ENCODE measurements at places on chromosomes 1 and 21. TPM values are rescaled to one million over a fixed set of nuclear protein-coding genes. Genes with fewer than 3 reads are reported as not detected.

- no peaks in the 10 kb centered on the region for H3K27me3 ChIP-seq
- no peaks in the 10 kb centered on the region for H3K36me3 ChIP-seq
- no peak overlapping the region for H3K4me3 ChIP-seq
- peak overlapping the region; percentile 54 for H3K27ac ChIP-seq
- peaks cover 2% of the 10 kb centered on the region for H3K4me1 ChIP-seq
Measured at GRCh38 chr21:16534408-16535101, 804.8 kb downstream of the USP25 start.

- peaks cover 17% of the 10 kb centered on the region for H3K4me1 ChIP-seq
- no peak for DNase-seq
- H3K4me3 ChIP-seq = no peak overlapping the region
- H3K27me3 ChIP-seq = no peaks in the 10 kb centered on the region
Measured at GRCh38 chr1:157047062-157047410, 1.5 kb upstream of the ARHGEF11 start.

DNA sequence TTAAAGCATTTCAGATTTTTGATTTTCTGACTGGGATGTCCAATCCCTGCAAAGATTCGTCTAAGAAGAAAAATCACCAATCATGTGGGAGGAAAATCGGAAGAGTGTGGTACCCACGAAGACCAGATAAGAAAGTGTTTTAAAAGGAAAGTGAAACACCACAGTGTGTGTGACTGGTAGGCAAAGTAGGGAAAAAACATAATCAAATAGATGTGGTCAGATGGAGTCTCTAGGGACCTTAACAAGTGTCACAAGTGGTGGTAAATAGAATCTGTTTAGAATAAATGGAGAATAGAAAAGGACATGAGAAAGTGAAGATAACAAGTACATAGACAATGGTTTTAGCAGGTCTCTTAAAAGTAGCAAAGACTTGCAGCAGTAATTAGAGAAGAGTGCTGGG lies 154.6 kb downstream of the SLC30A10 start:
- H3K4me3 ChIP-seq = no peak overlapping the region
- no peak for DNase-seq
- no peaks in the 10 kb centered on the region for H3K4me1 ChIP-seq
- H3K27ac ChIP-seq = no peak overlapping the region
- no peaks in the 10 kb centered on the region for H3K36me3 ChIP-seq
- H3K27me3 ChIP-seq = no peaks in the 10 kb centered on the region

GRCh38 chr1:157189986-157190982 lies 52.1 kb upstream of the ETV3 start:
- H3K4me1 ChIP-seq = no peaks in the 10 kb centered on the region
- H3K27me3 ChIP-seq = no peaks in the 10 kb centered on the region

The KIF2C gene
- 72.7 TPM for total RNA-seq

The RHEX gene
- not detected for total RNA-seq

Data from endodermal cell (in vitro differentiated cells).